ENCODE measurements at places on chromosomes 4 and X.

- DNase-seq: no peak
These were observed 193.2 kb upstream of the LEF1 start for GRCh38 chr4:108361886-108362285.

- no peak for DNase-seq
These were observed 169.3 kb downstream of the RCHY1 start for GRCh38 chr4:75344915-75345314.

DNA sequence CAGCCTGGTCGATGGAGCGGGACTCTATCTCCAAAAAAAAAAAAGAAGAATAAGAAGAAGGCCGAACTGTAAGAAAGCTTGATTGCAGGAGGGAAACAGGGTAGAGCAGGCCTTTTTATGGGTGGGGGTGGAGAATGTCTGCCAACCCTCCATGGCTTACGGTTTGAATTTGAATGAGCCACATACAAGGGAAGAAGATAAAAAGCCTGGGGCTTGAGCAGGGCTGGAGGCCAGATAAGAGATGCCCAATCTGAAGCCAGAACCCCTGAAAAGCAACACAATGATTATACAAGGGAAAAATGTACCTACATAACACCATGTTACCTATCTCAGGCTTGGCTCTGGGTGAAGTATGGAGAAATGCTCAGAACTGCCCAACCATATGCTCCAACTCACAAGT, 57.3 kb upstream of the TRIM2 start:
- no peak for DNase-seq

DNA sequence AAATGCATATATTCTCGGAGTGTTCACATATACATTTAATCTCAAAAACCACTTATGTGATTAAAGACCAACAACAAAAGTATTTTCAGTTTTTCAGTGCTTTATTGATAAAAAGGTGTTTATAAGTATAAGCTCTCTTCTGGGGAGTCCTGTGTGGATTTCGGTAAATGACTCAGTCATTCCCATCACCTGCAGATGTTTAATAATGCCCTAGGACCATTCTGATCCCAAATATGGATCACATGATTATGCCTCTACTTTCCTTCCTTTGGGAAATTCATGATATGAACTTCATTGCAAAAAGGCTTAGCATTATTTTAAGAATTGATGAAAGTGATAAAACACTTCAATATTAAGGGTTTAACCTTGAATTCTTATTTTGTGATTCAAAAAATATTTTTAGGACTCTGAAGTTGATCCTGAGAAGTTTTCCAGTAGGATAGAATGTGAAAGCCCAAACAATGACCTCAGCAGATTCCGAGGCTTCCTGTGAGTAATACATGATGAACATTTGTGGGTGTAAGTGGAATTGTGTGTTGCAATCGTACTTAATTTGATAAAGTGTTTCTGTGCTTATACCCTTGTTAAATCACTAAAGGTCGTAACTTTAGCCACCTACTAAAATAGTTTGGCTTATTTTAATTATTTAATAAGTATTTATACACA, 40.2 kb downstream of the ATP10D start:
- DNase-seq: no peak

DNA sequence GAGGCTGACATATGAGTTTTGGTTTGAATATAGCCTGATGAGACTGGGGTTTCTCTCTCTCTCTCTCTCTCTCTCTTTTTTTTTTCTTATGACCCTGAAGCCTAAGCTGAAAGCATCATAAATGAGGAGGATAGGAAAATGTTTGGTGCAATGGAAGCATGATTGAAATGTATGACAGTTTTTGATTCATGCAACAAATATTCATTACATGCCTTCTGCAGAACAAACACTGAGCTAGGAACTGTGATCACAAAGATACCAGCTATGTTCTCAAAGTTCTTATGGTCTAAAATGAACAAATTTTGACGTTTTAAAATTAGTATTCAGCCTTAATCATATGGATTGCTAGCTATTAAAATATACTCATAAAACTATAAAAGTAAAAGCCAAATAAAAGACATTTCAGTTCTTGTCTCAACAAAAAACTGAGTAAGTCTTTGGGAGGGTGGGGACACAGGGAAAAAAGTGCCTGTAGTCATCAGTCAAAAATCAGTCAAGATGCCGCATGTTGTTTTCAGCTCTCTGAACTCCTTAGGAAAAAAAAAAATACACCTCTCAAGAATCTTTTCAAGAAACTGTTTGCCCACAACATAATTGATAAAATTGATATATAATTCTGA, 57.2 kb downstream of the NKX6-1 start:
- no peak for DNase-seq

DNA sequence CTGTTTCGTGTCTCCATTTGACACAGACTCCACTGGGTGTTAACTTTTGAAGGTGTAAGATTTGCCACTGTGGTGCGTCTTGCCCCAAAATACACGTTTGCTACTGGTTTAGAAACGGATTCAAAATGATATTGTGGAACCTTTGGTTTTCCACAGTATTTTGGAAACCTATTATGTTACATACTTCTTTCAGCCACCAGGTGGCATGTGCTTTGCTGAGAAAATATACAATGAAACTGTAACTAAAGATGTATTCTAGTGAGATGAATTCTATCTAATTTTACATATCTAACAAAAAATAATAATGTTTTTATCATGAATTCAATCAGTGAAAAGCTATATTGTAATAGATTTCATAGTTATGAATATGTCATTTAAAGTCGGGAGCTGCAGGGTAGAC, 28.4 kb upstream of the SLITRK4 start:
- DNase-seq: no peak

- DNase-seq: no peak
These were observed 219.0 kb downstream of the ARHGAP10 start for GRCh38 chr4:147950841-147951240.

DNA sequence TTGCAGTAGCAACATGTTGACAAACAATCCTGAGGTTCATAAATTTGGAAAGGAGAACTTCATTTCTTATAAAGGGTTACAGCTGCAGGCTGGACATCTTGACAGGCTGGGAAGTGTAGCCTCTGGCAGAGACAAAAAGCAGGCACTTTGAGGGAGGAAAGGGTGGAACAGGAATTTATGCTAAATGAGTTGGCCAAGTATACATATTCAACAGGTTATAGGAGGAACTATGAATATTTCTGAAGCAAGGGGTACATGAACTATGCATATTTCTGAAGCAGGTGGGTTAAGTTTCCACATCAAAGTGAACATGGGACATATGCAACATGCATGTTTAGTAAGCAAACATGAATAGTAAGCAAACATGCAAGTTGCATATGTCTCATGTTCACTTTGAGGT, 1.6 kb upstream of the ANTXR2 start:
- no peak for DNase-seq
